GM06990 (cell line): ENCODE measurements at places on chromosomes 6 and 20.

GRCh38 chr6:16400248-16400760, 161.9 kb downstream of the GMPR start:
- no peak for DNase-seq

- DNase-seq, result no peak
Observed at GRCh38 chr6:95866732-95867131, 149.0 kb upstream of the FUT9 start.

DNA sequence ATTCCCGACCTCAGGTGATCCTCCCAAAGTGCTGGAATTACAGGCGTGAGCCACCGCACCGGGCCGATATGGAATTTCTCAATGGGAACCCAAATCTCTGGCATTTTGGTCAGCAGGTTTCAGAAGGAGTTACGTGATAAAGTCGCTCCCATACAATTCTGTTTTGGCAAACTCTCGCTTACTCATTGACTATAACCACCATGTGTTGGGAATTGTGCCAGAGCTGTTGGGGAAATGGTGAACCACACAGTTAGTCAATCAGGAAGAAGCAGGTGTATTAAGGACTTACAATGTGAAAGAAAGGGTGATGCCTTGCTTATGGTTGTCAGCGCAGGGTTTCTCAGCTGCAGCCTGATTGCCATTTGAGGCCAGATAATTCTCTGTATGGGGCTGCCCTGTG, 410.5 kb downstream of the QKI start:
- no peak for DNase-seq

GRCh38 chr6:111793711-111794111, 79.5 kb downstream of the FYN start:
- DNase-seq, result peak; percentile 28

- DNase-seq, result no peak
Observed at GRCh38 chr6:68256391-68256790, 378.7 kb upstream of the ADGRB3 start.

DNA sequence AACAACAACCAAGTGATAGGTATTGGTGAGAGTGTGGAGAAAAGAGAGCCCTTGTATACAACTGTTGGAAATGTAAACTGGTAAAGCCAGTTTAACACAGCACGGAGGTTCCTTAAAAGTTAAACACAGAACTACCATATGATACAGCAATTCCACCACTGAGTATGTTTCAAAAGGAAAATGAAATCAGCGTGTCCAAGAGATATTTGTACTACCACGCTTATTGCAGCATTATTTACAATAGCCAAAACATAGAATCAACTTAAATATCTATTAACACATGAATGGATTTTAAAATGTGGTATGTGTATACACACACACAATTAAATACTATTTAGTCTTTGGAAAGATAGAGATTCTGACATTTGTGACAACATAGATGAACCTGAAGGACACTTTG, 1.1 kb downstream of the PTCHD4 start:
- DNase-seq, result no peak

DNA sequence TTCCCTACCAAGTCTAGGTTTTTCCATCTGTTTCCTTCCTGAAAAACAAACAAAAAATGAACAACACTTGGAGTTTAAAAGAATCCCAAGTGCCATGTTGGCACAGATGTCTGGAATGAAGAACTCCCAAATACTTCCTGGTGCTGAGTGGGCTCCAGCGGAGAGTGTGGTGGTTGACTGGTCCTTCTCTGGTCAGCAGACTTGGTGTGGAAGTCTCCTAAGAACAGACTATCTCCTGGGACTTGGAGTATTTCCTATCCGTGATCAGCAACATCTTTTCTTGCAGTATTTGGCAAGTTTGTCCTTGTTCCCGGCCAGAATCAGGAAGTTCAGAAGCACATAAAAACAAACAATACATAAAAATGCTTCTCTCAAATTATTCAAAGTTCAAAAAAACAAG, 154.1 kb downstream of the MTFR2 start:
- DNase-seq, result no peak
